Breast epithelium (tissue), 4 donors: ENCODE measurements at places on chromosomes 12 and 14. TPM values are rescaled to one million over a fixed set of nuclear protein-coding genes. Genes with fewer than 3 reads are reported as not detected.

GRCh38 chr14:75978249-75978731 lies 3.5 kb downstream of the TGFB3 start:
- DNase-seq: peak; percentile 77

DNA sequence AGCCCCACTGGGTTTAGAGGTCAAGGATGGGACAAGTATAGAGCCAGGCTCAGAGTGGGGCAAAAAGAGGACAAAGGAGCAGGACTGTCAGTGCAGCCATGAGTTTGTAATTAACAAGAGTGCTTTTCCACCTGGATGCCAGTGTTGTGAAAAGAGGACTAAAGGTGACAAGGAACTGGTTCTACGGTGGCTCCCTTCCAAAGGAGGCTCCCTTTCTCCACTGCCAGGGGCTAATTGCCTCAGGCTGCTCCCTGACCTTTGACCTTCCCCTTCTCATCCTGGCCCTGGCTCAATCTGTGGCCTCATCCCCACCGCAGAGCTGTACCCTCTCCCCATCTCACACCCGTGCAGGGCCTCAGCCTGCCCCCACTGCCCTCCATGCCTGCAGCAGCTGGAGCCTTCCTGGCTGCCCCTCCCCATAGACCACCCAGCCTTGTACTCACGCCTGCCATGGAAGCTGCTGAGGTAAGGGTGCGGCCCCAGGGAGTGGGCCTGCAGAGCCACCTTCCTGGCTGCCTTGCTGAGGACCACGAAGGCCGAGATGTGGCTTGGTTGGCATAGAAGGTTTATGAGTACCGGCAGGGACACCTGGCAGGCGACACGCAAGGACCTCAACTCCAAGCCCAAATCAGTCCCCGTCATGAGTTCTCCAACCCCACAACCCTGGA lies 24.8 kb upstream of the FKBP4 start:
- DNase-seq: no peak

The RAB35 gene
- total RNA-seq: 26.8 TPM

The LTBP2 gene
- total RNA-seq: 79.0 TPM

- no peak for DNase-seq
Observed at GRCh38 chr12:131510431-131510830, 200.5 kb upstream of the SFSWAP start.

GRCh38 chr14:86541972-86542371 lies 1012.0 kb downstream of the FLRT2 start:
- DNase-seq: no peak

The NGB gene
- not detected for total RNA-seq

The CAPRIN2 gene
- 37.9 TPM for total RNA-seq

DNA sequence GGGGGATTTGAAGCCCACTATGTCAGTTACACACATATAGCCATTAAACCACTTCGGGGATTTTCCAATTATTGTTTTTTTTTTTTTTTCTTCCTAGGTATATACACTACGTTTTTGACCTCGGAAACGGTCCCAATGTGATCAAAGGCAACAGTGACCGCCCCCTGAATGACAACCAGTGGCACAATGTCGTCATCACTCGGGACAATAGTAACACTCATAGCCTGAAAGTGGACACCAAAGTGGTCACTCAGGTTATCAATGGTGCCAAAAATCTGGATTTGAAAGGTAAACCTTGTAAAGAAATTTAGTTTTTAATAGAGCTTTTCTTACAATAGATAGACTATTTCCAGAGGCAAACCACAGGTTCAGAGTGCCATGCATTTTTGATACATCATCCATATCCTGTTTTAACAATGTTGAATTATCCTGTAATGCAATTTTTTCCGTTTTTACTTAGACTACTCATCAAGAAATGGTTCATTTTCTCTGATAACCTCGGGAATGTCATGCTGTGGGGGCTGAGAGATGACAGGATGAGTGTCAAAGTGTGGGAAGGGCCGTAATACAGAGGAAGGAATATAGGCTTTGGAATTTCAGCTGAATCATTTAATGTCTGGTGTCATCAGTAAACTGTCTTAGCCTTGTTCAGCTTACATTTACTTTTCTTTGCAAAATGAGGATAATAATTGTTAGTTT lies 797.1 kb downstream of the NRXN3 start:
- DNase-seq: no peak

DNA sequence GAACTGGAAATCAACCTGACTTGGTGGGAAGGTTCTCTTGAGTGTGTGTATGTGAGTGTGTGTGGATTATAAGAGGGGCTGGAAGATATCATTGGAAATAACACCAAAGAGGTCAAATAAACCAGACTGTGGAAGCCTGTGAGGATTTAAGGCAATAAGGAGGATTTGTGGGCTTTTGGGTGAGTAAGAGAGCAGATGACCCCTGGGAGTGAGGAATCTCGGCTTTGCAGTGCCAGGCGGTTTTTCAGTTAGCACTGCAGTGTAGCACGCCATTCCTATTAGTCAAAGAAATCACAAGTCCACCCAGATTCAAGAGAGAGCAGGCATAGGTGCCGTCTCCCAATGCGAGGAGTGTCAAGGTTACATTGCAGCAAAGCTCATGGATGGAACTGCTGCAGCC lies 63.3 kb downstream of the CALM1 start:
- DNase-seq: no peak

The PITPNM2 gene
- total RNA-seq: 2.3 TPM

The PRR13 gene
- 65.1 TPM for total RNA-seq

GRCh38 chr12:61652265-61652664 lies 607.9 kb upstream of the USP15 start:
- DNase-seq: no peak

DNA sequence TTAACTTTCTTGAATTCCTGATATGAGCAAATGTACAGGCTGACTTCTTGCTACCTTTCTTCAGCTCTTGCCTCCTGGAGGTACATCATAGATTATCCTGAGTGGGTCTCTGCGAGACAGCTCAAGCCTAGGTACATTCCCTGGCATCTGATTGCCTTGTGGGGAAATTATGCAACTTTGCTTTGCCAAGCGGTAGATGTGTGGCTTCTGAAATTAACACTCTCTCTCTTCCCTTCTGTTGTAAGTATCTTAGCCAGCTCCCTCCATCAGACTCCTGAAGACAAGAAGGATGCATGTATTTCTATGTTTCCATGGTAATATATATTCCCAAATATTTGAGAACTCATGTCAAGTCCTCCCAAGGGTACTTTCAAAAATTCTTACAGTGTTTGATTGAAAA lies 16.2 kb upstream of the SLC16A7 start:
- DNase-seq: no peak

- DNase-seq: no peak
Observed at GRCh38 chr14:105554022-105554421, 27.6 kb downstream of the TMEM121 start.

GRCh38 chr12:13195785-13196129 lies 769 bp upstream of the EMP1 start:
- no peak for DNase-seq

DNA sequence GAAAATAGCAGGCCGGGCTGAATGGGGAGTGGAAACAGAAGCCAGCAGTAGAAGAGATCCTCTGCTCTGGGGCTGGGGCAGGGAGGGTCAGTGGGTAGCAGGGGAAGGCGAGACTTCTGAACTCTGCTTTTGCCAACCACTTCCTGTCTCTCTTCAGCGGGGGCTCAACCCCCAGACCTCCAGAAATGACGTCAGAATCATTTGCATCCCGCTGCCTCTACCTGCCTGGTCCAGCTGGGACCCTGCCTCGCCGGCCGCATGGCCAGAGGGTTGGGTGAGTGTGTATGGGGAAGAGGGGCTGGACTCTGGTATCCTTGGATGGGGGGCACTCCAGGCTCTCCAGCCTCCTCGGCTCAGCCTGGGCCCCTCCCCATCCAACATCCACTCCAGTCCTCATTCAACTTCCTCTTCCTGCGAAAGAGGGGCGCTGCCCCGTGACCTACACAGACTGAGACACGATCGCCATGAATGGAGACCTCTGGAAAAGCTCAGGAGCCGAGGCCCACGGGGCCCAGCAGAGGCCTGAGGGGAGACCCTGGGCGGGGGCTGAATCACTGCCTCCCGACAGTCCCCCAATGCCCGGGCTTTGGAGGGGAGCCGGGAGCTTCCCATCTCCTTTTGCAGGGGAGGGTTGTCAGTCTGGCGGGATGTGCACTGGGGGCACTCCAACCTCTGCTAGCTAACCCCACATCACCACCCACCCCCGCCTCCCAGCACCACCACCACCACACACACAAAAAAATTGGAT lies 458 bp upstream of the HOXC4 start:
- DNase-seq: no peak

- no peak for DNase-seq
Observed at GRCh38 chr12:29743077-29743476, 40.7 kb downstream of the TMTC1 start.

- DNase-seq: no peak
Observed at GRCh38 chr12:41566703-41567102, 378.6 kb downstream of the PDZRN4 start.
